ENCODE measurements at places on chromosomes 5 and 9.
A peak's percentile ranks its signal among the peaks of the same experiment; 100 is the strongest.

- DNase-seq, result no peak
Measured at GRCh38 chr5:62395210-62395950, 8.3 kb downstream of the DIMT1 start.

- no peak for DNase-seq
Measured at GRCh38 chr5:147626464-147626863, 116.6 kb upstream of the DPYSL3 start.

DNA sequence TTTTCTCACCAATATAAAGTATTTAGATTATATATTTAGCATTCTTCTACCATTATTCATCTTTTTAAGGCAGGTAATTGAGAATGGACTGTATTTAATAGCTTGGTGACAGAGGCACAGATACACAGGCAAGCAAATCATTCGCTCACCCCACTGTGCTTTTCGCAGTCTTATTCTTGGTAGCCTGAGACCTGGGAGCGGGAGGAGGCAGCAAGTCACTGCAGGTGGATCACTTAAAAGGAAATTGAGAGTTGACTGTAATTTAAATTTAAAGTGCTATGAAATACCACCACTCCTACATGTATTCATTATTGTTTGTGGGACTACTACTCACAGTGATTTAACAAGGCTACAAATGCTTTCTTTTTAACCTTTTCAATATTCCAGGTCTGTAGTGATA is 9.7 kb downstream of the RICTOR start:
- no peak for DNase-seq

DNA sequence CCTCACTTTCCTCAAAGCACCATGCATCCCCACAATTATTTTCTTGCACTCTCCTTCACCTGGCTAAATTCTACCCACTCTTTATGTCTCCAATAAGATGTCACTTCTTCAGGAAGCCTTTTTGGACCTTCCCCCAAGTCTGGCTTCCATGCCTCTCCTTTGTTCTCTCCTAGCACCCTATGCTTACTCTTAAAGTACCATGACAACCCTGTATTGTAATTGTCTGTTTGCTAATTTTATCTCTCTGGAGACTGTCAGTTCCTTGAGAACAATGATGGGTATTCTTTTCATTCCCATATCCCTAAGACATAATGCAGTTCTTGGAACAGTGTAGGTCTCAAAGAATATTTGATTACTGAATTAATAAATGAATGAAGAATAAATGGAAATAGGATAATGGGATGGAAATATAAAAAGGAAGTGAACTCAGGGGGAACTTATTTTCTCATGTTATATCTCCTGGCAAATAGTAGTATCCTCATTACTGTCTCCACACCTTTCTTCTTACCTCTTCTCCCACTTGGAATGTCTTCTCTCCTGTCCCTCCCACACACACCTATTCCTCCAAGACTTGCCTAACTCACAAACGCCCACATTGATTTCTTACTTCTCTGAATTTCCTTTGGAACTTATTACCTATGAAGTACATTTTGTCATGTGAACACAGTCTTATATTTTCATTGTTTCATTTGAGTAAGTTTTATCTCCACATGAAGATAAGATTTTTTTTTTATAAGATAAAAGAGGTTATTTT is 499.1 kb downstream of the NFIB start:
- DNase-seq, result no peak

DNA sequence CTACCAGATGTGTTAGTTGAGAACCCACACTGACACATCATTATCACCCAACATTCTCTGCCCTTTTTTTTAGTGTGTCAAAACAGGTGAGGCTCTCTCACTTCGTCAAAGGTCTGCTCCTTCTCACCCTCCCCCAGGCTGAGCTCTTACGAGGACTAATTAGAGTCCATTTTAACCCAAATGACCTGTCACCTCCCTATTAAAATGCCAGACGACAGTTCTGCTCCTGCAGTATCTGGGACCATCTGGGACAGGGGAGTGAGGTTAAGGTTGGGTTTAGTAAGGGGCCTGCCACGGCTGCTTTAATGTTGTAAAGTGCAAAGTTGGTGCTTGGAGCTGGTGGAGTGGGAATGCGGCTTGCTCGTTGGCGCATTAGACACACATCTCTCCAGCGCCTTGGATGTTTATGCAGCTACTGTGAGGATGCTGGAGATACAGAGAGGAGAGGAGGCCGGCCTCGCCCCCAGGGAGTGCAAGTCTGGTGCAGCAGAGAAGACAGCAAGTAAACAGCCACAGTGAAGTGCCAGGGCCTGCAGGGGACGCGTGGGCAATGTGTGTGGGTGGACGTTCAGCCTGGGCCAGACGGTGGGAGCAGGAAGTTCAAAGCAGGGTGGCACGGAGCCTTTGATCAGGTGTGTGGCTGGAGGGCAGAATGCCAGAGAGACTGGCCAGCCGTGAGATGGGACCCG is 96.2 kb downstream of the C9orf50 start:
- DNase-seq, result no peak

GRCh38 chr5:132661231-132662003 is 3.4 kb downstream of the IL13 start:
- no peak for DNase-seq

- DNase-seq, result no peak
Measured at GRCh38 chr9:129549139-129549538, 71.8 kb downstream of the C9orf50 start.

DNA sequence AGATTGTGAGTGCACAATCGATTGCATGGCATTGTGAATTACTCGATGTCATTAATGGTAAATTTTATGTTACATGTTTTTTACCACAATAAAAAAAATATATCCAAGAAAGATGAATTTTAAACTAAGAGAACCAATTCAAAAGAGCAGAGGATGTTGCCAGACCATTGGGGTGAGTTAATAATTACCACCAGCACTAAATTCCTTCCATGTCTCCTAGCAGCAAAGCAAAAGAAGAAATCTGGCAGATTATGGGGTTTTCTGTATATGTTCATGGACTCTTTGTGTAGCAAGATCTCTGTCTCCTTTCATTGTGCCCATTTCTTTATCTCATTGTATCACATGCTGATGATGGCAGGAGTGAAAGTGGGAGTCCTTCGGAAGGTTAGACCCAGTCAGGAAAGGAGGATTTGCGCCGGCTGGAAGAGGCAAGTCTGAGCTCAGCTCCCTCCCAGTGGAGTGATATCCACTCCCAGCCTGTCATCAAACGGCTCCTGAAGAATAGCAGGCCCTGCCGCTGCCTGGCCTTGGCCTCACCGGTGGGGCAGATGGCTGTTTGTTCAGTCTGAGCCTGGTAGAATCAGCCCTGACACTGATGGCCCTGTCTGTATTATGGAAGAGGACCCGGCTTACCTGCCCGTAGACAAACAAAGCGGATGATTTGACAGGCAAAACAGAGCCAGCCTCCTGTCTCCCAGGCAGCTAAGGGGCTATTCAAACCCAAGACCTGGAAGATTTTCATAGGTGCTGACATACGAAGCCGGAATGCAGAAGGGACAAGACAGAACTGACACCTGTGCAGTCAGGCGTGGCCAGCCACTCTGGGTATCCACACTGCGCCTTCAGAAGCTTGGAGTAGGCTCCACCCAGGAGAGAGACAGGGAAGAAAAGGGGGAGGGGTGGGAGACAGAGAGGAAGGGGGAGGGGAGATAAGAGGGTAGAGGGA is 21.9 kb upstream of the FOXE1 start:
- DNase-seq, result no peak

GRCh38 chr5:128225245-128226030 is 141.9 kb downstream of the SLC12A2 start:
- no peak for DNase-seq

DNA sequence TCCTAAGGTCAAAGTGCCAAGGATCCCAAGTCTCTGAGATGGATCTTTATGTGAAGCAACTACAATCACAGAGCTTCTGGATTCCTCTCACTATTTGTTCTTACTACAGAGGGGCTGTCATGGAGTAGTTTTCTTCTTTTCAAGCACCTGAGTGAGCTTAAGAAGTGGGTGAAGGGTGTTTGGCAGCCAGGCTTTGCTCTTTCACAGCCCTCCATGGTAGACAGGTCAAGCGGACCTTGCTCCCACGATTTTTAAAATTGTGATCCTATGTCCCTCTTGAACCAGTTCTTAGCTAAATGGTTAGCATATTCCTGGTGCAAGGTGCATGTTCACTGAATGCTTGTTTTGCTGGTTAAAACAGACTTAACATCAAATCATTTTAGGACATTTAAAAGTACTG is 332.2 kb downstream of the GADD45G start:
- no peak for DNase-seq

DNA sequence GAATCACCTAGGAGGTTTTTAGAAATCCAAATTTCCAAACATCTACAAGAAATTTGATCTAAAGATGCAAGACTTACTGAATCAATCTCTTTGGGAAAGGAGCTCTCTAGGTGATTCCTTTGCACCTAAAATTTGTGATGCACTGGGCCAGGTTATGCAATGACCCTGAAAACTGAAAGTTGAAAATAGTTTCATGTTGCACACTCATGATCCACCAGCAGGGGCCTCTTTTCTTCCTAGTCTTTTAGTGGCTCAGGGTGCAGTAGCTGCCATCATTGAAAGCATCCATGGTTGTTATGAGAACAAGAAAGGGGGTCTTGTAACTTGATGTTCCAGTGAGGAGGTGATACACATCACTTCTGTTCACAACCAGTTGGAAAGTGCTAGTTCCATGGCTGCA is 486.8 kb downstream of the PSAT1 start:
- no peak for DNase-seq

DNA sequence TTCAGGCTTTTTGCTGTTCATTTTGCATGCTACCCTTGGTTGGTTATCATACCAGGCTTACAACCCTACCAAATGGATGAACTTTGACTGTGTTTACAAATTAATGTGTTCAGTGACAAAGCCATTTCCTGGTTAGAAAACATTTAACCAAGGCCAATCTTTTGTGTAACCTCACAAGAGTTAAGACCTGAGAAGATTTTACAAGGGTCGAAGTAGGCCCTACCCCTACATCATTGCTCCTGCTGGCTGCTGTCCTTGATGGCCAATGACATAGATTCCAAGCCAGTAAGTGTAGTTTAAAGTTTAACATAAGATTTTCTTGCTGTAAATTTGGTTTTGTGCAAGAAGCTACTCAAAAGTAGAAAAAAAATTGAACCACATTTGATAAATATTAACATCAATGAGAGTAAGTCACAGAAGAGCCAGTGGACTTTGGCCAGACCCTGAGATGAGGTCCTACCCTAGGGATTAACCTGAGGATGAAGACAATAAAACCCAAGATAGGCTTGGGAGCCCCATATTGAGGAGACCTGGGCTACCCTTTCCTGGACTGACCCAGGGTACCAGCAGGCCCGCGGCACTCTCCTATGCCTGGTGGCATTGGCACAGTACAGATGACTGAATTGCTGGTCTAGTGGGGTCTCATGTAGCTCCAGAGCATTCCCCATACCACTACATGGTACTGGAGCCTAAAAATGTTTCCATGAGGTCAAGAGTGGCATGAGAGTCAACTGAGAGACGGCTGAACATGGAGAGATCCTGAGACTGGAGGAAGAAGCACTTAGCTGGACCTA is 8.3 kb downstream of the C1QTNF3 start:
- no peak for DNase-seq

- no peak for DNase-seq
Measured at GRCh38 chr5:143315929-143316328, 87.6 kb downstream of the NR3C1 start.

DNA sequence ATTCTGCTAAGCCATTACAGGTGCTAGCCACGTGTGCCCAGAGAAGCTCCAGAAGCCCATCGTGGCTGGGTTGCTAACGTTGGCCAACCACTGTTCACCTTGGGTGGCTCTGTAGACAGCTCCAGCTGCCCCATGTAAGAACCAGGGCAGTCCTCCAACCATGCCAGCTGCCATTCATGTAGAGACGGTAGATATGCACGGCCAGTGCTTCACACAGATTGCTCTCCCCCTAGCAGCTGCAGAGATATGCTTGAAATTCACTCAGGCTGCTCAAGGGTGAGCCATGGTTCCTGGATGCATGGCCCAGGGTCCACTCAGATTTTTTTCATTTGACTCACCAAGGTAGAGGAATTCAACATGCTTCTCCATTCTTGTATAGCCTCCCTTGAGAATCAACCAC is 31.0 kb downstream of the GADD45G start:
- DNase-seq, result no peak

GRCh38 chr9:35603506-35603985 is 1.5 kb upstream of the TESK1 start:
- peak; percentile 46 for DNase-seq

DNA sequence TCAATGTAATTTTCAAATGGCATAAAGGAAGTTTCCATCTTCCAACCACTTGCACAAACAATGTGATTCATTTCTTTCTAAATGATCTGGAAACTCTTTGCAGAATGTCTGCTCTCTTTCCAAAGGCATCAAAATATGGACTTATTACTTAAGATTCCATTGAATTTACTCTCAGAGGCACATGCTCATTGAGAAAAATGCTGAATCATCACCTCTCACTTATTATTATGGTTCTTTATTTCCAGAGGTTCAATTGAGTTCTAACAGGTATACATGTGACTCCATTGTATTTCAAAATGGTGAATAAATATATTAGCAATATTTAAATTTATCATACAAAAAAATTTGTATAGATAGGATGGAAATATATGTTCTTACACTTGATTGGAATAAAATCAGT is 1140.6 kb downstream of the EFNA5 start:
- no peak for DNase-seq

DNA sequence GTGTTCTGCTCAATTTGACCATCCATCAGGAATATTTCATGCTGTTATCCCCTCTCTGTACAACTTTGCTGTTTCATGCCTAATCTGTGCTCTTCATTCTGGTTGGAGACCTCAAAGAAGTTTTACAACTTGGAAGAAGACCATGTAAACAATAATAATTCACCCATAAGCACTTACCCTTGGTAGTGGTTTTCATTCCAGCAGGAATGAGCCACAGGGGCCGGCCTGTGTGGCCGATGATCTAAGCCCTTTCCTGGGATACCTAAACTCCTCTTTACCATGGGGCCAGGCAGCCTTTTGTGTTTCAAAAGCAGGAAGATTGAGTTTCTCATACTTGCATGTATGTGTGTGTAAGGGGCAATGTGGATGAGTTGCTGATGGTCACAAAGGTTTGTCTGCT is 165.0 kb downstream of the FGF1 start:
- DNase-seq, result no peak

- DNase-seq, result no peak
Measured at GRCh38 chr5:115985802-115986757, 23.8 kb downstream of the LVRN start.

DNA sequence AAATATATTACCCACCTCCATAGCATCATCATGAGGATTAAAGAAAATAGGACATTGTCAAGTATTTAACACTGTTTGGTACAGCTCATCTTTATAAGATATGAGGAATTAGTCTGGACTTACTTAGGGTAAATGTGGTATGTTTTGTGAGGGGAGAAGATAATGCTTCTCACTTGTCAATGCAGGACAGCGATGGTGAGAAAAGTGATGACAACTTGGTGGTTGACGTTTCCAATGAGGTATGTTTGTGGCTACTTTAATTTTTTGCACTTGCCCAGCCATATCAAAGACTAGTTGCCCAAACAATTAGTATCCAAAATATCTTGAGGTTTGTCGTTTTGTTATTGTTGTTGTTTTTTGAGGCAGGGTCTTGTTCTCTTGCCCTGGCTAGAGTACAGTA is 133.9 kb downstream of the TLE4 start:
- no peak for DNase-seq
